Parietal lobe (tissue), 2 donors: ENCODE measurements at places on chromosomes 16 and 17. TPM values are rescaled to one million over a fixed set of nuclear protein-coding genes. Genes with fewer than 3 reads are reported as not detected.

Gene MMP25
- 0.63 TPM for total RNA-seq

Gene TBC1D26
- total RNA-seq, result 4.4 TPM

Gene HOXB6
- total RNA-seq, result not detected

Gene KRT33B
- not detected for total RNA-seq

Gene RGS9
- total RNA-seq, result 14.1 TPM

Gene KAT8
- total RNA-seq, result 49.5 TPM

Gene EPX
- not detected for total RNA-seq

Gene HOXB1
- not detected for total RNA-seq
